ENCODE measurements at places on chromosomes 16 and 17.
A peak's percentile ranks its signal among the peaks of the same experiment; 100 is the strongest.

- no peak for DNase-seq
Observed at GRCh38 chr17:48915459-48916282, 7.5 kb downstream of the UBE2Z start.

GRCh38 chr17:19003543-19004420, 782 bp downstream of the FAM83G start:
- DNase-seq, result peak; percentile 54

DNA sequence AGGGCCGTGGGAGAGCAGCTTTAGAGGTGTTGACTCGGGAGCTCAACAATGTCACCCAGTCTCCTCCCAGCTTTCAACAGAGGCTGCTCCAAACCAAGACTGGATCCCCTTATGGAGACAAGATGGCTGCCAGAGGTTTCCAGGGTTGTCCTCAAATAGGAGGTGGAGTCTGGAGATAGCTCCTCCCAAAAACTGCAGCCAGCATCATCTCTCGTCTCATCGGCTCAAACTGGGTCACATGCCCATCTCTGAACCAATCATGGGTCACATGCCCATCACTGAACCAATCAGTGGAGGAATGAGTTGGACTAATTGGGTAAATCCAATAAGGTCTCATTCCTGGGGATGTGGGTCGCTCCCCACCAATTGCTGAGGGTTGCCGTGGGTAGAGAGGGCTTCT, 41.1 kb upstream of the C16orf82 start:
- no peak for DNase-seq

DNA sequence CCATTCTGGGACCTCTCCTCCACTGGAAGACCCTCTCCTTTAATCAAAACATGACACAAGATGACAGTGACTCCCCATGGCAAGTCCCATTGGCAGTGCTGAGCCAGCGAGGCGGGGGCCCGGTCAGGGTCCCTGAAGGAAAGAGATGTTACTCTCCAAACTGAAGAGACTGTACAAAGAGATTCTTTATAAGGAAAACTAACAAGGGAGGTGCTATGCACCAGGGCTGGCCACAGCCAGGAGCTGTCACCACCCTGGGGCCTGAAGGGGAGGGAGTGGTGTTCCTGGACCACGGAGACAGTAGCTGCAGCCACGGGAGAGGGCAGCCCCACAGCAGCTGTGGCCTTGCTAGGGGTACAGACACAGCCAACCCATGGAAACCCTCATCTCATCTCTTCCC, 123.1 kb downstream of the XYLT1 start:
- DNase-seq, result no peak

DNA sequence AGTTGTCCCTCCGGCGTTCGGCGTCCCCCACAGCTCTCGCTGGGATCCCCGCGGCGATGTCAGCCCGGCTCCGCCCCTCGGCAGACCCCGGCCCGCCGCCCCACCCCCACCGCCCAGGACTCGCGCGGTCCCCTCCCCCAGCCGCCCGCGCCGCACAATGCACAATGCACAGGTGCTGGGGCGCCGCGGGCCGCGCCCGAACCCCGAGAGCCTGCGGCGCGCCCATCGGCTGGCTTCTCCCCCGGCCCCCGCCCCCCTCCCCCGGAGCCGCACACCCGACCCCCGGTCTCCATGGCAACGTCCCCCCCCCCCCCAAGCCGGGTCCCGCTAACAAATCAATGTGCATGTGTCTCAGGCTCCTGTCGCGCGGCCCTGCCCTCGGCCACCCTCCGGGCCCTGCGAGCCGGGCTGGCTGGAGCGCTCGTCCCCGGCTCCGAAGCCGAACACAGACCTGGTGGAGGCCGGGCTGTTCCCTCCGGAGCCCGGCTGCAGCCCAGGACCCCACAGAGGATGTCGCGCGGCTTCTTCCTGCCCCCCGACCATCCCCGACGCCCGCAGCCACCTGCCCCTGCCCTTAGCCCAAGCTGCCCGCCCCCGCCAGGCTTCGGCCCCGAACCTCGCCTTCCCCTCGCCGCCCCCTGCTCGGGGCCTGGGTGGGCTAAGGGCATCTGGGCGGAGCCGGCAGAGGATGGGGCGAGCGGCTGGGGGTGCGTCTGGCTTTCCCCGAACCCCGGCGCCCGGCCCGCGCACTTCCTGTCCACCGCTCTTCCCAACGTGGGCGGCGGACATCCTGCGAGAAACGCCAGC, 818 bp upstream of the CBX8 start:
- DNase-seq, result peak; percentile 54

- no peak for DNase-seq
Observed at GRCh38 chr16:56346131-56346890, 79.0 kb downstream of the AMFR start.

- DNase-seq, result no peak
Observed at GRCh38 chr17:14451729-14452191, 150.9 kb downstream of the HS3ST3B1 start.

Measured in NCI-H748 treated with DMSO at 0.1 percent for 48 hours (cell line).